ENCODE measurements at places on chromosomes 7 and 10.
A peak's percentile ranks its signal among the peaks of the same experiment; 100 is the strongest.

GRCh38 chr7:27152816-27153442 is 546 bp upstream of the HOXA3 start:
- DNase-seq = no peak

DNA sequence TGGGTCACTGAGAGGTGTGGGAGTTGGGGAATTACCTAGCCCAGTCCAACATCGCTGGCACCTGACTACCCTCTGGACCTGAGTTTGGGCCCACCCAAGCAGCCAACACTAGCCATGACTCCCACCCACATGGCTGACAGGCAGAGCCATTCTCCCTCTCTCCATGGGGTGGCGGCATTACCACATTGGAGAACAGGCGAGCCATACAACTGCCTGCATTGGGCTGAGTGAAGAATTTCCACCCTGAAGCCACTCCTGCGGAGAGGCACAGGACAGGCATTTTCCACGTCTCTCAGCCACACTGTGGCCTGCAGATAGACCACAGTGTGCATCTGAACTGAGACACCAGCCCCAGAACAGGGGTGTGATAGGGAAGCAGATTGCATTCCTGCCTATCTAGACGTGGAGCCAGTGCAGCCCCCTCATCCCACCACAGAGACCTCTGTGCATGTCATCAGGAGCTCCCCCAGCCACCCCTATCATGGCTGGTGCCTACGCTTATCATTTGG is 58.2 kb upstream of the ANTXRL start:
- peak; percentile 56 for DNase-seq

DNA sequence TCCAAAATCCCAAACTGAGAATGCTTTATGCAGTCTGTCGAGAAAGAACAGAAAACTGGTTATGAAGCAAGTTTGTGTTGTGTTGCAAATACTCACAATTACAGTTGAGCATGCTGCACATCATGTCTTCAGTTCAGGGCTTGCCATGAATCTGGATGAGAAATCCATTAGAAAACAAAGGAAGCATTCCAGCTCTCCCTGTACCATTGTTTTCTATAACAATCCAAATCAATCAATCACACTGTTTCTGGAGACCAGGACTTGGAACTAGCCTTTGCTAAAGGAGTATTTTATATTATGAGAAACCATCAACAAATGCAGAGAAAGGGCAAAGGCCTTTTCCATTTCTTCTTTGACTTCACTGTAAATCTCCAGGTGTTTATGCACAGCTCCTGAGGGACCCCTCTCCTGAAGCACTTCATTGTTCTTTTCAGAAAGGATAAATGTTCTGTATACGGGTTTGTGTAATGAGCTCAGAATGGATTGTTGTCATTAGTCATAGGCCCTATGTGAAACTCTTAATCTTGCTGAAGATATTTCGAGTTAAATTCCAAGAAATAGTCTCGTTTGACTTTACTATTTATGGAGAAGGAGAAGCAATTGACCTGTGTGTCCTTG is 364.7 kb upstream of the POM121L12 start:
- no peak for DNase-seq

- no peak for DNase-seq
Observed at GRCh38 chr7:84069999-84070500, 124.5 kb downstream of the SEMA3A start.

DNA sequence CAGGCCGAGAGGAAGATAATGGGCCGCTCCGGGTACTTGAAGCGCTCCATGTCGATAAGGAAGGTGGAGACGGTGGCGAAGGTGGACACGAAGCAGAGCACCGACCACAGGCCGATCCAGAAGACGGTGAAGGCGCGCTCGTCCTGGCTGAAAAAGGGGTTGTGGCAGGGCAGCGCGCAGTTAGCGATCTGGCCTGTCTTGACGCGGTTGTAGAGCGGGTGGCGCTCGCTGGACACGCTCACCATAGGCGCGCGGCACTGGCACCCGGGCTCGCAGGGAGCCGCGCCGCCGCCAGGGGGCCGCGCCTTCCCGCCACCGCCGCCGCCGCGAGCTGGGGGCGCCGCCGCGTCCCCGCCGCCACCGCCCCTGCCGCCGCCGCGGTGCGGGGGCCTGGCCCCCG is 1.6 kb downstream of the FZD8 start:
- DNase-seq = peak; percentile 26

DNA sequence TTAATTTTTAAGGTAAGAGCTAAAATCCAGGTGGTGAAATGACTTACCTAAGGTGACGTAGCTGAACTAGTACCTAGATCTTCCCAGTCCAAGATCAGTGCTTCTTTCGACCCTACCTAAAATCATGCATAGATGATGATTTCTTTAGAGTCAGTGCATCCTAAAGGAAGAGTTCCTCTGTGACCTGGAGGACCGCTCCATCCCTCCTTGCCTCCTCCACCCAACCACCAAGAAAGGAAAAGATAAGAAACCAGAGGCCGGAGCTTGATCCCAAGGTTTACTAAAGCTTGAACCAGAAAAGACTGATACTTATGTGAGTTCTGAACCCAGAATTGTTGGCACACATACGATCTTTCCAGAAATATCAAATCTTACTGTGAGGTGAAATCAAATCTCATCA is 101.8 kb downstream of the CABCOCO1 start:
- DNase-seq = no peak

DNA sequence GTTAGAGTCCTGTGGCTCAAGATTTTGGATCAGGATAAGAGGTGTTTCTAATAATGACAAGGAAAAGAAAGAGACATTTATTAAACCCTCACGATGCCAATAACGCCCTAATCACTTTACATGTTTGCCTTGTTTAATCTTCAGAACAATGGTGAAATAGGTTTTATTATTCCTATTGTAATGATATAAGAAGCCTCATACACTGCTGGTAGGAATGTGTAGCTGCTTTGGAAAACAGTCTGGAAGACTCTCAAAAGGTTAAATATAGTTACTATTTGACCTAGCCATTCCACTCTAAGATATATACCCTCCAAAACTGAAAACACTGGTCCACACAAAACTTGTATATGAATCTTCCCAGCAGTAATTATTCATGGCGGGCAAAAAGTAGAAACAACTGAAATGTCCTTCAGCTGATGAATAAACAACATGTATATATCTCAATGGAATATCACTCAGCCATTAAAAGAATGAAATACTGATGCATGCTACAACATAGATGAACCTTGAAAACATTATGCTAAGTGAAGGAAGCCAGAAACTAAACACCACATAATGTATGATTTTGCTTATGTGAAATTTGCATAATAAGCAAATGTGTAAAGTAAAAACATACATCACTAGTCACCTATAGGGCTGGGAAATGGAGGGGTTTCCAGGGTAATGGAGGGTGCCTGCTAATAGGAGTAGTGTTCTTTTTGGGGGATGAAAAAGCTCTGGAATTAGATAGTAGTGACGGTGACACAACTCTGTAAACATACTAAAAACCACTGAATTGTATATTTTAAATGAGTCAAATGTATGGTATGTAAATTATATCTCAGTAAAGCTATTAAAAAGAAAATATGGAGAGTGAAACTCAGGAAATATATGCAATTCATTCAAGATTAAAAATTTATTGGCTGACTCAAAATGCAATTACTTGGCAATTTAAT is 76.9 kb upstream of the ANK3 start:
- DNase-seq = no peak

DNA sequence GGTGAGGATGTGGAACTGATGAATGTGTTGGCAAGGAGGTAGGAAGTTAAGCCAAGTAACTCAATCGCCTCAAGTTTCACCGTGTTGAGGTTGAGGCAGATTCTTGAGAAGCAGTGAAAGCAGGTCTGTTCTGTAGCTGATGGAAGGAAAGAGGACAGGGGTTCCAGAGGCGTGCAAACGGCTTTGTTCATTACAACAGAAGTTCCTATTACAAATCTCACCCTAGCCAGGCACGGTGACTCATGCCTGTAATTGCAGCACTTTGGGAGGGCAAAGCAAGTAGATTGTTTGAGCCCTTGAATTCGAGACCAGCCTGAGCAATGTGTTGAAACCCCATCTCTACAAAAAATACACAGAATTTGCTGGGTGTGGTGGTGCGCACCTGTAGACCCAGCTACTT is 36.9 kb upstream of the PTF1A start:
- no peak for DNase-seq

- peak; percentile 48 for DNase-seq
Observed at GRCh38 chr10:28331841-28332240, 29.0 kb upstream of the MPP7 start.

GRCh38 chr10:97542169-97543024 is 30.2 kb upstream of the ANKRD2 start:
- DNase-seq = no peak

- no peak for DNase-seq
Observed at GRCh38 chr7:135644154-135644553, 18.2 kb upstream of the STMP1 start.

DNA sequence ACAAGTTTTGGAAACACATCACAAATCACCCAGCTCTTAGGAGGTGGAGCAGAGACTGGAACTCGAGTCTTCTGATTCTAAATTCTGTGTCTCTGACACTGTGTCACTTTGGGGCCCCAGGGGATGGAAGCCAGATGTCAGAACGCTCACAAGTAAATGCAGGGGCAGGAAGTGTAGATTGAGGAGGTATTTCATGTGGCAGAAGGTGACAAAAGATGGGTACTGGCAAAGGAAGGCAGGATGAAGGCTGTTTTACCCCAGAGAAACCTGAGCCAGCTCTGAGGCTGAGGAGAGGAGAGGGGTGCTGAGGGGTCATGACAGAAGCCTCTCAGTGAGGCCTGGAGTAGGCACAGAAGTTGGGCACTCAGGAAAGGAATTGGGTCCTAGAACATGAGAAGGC is 6.0 kb upstream of the PURB start:
- DNase-seq = peak; percentile 64

DNA sequence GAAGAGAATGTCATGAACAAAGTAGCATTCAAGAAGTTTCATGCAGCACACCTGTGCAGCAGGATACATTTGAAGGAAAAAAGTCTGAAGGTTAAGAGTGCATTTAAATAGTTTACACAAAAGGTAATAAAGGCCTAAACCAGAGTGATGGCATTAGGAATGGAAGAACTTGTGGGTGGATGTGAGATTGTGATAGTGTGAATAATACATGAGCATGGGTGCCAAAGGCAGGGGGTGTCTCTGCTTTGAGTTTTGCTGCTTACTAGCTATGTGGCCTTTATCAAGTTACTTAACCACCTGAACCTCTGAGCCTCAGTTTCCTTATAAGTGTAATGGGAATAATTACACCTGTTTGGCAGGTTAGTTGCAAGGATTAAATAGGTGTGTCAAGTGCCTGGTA is 21.0 kb downstream of the AGK start:
- no peak for DNase-seq

- DNase-seq = no peak
Observed at GRCh38 chr7:107398161-107398560, 71.7 kb upstream of the GPR22 start.

DNA sequence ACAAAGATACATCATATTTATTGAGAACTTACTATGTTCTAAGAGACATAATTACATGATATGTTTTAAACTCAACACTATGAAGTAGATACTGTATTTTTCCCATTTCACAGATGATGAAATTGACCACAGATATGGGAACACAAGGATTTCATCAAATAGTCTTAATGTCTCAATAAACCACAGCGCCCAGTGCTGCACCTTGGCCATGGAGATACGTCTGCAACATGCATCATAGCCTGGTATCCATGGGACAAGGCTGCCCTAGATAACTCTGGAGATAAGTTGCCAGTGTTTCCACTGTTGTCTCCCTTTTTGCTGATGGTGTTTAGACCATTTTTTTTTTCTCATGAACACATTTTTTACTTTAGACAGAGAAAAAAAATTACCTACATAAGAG is 97.5 kb downstream of the GNAT3 start:
- DNase-seq = no peak

- DNase-seq = no peak
Observed at GRCh38 chr10:21364196-21365114, 161.0 kb downstream of the SKIDA1 start.

- DNase-seq = no peak
Observed at GRCh38 chr7:30170476-30171205, 35.9 kb downstream of the MTURN start.

- no peak for DNase-seq
Observed at GRCh38 chr10:25383686-25384085, 208.9 kb downstream of the GPR158 start.

DNA sequence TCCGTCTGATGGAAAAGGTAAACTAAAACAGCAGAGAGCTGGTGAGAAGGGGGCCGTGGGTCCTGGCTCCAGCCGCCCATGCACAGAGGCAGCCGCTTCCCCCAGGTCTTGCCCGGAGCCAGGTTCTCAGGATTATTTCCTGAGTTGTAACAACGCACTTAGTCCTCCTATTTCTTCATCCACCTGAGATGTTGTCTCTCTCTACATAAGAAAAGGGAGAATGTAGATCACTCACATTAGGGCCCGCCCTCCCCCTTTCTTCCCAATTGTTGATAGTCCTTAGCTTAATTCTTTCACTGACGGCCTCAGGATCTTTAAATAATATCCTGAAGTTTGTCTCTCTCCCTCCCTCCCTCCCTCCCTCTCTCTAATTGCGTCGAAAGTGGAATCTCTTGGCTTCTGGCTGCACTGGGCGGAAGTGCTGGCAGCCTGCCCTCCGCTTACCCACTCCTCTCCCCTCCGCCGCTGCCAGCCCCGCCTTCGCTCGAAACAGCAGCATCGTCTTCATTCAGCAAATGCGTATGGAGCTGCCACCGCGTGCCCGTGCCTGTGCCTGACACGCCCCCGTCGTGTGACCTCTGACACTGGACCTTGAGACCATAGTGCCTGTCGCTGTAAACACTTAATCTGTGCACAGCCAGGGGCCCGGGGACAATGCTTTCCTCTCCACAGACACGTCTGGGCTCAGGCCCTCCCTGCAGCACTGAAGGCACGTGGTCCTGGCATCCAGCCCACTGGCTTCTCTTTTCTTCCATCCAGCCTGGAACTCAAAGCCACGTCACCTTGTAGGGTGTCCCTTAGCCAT is 174.5 kb upstream of the PPP2R2D start:
- no peak for DNase-seq

DNA sequence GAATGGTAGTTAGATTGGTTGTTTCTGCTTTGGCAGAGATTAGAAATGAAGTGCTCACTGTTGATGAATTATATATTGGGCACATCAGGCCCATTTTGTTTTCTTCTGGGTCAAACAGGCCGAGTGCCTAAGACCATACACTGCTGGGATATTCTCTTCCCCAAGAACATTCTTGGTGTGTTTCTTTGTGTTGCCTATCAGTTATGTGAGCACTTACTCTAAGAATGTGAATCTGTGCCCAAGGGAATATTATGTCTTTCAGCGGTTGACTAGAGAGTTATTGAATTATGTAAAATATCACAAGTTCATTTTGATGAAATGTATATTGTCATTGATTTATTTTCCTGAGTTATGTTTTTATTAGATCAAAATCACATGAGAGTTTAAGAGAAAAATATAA is 255.5 kb upstream of the SMIM30 start:
- no peak for DNase-seq

GRCh38 chr10:75191821-75192568 is 18.6 kb upstream of the VDAC2 start:
- DNase-seq = no peak

GRCh38 chr10:70130878-70131559 is 1.6 kb downstream of the AIFM2 start:
- no peak for DNase-seq

DNA sequence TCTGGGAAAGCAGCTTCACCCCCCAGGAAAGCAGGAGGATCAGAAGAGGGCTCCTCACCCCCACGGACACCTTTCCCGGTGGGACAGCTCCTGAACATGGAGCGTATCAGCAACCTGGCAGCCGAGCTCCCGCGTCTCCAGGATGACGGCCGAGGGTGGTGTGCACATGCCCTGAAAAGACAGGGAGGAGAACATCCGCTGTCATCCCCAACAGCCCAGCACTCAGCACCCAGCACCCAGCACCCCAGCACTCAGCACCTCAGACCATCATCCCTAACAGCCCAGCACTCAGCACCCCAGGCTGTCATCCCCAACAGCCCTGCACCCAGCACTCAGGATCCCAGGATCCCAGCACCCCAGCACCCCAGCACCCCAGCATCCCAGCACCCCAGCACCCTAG is 3.9 kb upstream of the CFAP46 start:
- DNase-seq = no peak

All from CD4-positive, alpha-beta T cell treated with Interleukin-1 beta for 1 hour (primary cell).